Stimulated activated CD8-positive, alpha-beta memory T cell treated with anti-CD3 and anti-CD28 coated beads, Interleukin-15, amount 100 ng/mL, for 24 hours (primary cell): ENCODE measurements at places on chromosomes 6 and 20.

DNA sequence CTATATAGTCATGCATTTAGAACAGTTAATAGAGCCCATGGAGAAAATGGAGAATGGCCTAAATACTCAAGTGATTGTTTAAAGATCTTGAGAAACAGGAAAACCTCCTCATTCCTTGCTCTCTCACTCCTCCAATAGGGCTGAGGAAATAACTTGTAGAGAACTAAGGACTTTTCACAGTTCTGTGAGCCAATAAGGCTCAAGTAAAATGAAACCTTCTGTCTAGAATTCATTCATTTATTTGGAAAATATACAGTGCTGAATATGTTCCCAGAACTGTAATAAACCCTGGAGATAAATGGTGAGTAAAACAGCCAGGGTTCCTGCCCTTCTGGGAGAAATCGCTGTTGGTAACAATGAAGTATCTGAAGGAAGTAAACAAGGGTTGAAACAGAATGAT lies 35.3 kb downstream of the ELOVL2 start:
- DNase-seq: no peak

DNA sequence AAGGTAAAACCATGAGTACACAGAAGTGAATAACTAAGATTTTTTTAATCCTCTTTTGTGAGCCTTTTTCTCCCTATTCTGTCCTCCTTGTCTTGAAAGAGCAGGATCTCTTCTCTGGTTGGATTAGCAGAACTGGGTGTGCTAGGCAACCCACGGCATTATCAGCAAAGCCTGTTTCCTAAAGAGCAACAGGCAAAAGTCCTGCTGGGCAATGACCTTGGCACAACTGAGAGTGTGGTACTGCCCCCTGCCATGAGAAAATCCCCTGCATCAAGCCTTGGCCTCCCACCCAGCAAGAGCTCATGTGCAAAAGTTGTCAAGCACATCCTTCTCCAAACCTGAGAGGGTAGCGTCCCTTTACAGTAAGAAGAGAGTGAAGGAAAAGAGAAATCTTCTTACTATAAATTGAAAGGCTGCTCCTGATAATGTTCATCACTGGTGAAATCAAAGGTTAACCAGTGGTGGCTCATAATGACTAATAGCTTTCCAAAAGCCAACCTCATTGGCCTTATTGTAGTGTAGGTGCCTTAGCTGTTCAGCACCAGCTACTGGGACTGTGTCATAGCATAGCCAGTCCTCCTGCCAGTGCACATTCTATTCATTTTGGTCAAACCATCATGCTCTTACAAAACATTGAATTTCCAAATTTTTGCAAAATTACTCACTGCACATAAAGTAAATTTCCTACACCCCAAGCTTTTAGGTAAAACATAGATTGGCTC lies 17.1 kb downstream of the KIF6 start:
- DNase-seq: no peak

DNA sequence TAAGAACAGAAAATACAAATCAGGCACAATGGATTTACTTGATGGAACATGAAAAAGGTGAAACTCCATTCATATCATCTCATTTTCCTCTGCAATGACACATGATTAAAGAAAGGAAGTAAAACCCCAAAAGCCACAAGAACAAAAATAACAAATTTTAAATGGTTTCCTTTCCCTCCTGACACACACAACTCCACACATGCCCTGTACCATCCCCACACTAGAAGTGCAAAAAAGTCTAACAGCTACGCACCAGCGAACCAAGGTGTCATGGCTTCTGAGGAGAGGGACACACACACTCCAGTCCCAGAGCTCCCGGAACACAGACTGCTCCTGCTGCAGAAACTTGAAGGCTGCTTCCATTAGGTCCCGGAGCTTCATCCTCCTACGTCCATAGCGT lies 25.3 kb downstream of the MDN1 start:
- no peak for DNase-seq

DNA sequence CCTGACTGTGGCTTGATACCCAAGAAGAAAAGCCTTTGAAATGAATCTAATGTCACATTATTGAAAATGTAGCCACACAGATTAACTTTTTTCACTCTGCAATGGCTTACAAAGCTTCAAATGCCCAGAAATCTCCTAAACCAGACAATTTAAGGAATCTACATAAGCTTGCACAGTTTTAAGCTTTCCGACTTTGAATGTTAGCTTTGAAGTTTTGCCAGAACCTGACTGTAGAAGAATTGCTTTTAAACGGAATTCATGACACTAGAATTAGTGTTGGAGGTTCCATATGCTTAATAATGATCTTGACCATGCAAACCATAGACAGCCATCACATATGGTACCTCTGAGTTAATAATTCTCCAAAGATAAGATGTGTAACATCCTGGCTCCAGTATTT lies 798.5 kb upstream of the EPHA7 start:
- DNase-seq: no peak

- DNase-seq: no peak
These were observed 29.7 kb downstream of the SLC12A5 start for GRCh38 chr20:46058599-46059281.

DNA sequence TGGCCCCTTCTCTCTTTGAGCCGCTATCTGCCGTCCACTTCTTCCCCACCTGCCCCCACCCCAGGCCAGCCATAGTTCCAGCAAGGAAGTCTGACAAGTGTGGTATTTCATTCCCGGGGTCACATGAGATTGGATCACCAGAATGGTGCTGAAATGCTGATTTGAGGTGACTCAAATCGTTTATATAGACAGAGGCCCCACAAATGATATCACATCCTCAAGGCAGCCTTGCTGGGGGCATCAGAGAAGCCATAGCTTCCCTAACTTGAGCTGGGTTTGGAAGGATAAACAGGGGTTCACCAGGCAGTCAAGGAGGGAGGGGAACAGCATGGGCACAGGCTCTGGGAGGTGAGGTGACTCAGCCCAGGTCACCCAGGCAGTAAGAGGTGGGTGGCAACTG lies 9.9 kb downstream of the SDCBP2 start:
- DNase-seq: no peak

DNA sequence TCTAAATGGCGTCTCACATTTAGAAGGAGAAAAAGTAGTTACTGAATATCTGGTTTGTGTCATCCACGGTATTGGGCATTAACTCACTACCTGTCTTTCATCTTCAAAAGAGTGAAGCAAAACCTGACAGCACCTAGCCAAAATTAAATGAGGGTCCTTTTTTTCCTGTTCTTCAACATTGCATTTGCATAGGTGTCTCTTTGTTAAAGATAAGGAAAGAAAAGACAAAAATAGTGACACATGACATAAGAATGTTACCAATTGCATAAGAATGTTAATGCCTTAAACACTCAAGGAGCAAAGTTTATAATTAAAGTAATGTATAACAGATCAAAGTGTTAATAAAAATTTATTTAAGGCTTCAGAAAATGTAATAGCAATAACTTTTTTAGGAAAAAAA lies 61.4 kb upstream of the MANEA start:
- no peak for DNase-seq

DNA sequence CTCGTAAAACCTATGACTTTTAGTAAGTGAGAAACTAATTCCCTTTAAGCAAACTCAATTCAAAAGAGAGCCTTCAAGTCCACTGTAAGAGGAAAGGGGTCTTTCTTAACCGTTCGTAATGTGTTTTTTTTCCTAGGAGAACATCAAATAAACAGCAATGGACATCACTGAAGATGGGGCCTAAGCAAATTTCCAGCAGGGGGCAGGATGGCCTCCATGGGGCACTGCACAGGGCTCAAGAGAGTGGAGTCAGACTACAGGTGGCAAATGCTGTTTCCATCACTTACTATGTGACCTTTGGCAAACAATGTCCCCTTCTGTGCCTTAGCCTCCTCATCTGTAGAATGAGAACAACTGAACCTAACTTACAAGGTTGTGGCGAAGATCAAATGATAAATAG lies 88.7 kb downstream of the ARHGAP18 start:
- no peak for DNase-seq

DNA sequence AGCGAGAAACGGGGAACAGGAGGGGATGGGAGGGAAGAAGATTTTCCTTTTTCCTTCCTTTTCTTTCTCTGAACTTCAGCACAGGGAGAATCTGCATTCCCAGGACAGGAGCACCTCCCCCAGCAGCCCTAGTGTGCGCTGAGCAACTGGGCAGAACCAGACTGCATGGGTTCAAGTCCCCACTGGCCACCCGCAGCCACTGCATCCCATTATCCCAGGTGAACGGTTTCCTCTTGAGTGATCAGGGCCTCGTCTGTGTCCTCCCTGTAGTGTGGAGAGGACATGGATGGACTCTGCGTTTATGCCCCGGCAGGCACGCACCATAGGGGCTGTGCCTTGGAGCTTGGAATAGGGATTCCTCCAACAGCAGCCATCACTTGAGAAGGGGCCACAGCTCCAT lies 53.0 kb downstream of the ANKRD60 start:
- no peak for DNase-seq

DNA sequence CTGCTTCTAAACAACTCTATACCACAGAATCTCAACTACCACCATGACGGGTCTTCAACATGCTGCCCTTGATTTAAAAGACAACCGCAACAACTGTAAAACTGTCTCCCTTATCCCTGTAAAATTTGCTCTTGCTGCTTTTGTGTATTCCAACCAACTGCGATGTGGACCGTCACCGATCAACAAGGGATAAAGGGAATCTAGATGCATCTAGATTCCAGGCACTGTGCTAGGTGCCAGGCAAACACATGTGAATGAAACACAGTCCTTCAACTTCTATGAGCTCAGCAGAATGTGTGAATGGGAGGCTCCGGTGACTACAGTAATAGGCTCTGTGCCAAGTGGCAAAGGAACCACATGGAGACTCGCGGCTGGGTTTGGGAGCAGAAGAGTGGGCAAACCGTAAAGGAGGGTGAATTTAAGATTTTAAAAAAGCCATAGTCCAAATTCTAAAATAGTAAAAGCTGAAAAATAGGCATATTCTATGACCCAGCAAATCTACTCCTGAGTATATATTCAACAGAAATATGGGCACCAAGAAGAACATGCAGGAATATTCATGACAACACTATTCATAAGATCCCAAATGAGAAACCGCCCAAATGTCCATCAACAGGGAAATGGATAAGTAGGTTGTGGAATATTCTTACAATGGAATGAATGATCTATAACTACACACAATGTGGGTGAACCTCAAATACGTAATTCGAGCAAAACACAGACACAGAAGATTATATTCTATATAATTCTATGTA lies 3.7 kb upstream of the PRND start:
- DNase-seq: no peak

DNA sequence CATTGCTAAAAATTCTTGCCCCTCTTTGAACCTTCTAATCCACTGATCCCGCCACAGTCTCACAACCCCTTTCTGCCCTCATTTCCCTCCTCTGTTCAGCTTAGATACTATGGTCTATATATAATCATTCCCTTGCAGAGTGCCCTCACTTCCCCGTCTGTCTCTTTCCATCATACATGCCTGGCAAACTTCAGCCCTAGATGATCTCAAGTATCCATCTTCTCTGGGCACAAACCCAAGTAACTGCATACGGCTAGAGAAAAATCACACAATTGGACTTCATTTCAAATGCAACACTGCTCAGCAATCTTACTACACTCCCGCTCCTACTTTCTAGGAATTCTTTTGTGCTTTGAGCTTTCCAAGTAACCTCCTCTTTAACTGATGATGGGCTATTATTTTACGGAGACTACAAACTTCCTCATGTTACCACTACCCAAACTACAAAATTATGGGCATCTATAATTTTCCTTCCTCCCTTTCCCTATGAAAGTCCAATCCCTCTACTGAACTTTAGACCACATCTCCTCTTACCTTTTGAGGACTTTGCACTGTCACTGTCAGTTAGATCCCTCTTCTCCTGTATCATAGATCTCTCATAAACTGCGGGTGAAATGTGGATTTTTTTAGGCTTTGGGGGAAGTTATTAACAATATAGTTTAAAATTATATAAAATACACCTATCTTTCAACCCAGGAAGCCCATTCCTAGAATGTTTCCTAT lies 135.6 kb downstream of the BTBD9 start:
- no peak for DNase-seq

GRCh38 chr20:35462351-35462750 lies 7.0 kb downstream of the CEP250 start:
- no peak for DNase-seq

- no peak for DNase-seq
These were observed 719 bp downstream of the SMPD2 start for GRCh38 chr6:109441069-109441816.

- DNase-seq: no peak
These were observed 20.7 kb downstream of the FUCA2 start for GRCh38 chr6:143490775-143491174.

DNA sequence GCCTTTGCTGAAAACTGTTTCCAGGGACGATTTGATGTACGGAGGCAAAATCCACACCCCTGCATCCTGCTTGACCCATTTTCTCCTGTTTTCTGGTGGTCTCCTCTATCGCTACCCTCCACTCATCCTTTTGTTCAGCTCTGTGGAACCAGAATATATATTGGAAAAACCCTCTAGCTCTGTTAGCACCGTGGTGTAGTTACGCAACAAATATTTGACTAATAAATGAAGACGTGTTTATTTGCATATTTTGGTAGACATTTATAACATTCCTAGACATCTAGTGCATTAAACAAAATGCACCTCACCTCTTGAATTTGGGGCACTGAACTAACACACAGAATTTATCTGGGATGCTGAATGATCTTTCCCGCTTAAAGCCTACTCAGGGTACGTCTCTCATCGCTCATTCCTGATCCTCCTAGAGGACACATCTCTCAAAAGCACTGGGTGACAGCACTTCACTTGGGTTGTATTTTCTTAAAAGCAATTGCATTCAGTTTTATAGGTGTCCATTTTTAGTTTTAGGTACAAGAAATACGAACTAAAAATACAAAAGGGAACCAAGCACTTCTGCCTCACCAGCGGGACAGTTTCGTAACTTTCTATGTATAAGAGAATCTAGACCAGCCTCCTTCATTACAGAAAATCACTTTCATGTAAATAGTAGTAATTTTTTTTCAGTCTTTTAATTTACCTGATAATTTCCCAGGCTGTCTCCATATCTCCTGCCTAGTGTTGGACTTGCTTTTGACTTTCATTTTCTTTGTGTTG lies 59.2 kb downstream of the SNRNP48 start:
- no peak for DNase-seq

DNA sequence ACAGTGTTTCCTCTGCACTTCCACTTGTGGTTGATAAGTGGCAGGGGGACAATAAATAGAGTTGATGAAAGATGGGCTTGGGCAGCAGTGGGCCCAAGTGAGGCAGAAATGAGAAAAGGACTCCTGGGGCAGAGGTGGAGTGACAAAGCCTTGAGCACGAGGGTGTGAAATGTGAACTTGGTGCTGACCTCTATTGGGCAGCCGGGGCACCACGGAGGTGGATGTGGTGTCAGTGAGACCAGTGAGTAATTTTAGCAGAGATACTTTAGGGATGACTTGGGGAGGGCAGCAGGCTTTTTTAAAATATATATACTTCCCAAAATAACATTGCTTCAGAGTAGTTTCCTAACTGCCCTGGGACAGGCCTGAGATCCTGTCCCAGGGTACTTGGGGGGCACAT lies 30.6 kb upstream of the MYLK2 start:
- no peak for DNase-seq

GRCh38 chr6:116152620-116153019 lies 26.7 kb upstream of the COL10A1 start:
- DNase-seq: no peak
